Progenitor cell of endocrine pancreas (in vitro differentiated cells): ENCODE measurements at places on chromosomes 7 and 10.

- no peak for DNase-seq
Measured at GRCh38 chr7:47953822-47954221, 5.6 kb upstream of the PKD1L1 start.

- no peak for DNase-seq
Measured at GRCh38 chr7:120259386-120259785, 13.6 kb upstream of the KCND2 start.

DNA sequence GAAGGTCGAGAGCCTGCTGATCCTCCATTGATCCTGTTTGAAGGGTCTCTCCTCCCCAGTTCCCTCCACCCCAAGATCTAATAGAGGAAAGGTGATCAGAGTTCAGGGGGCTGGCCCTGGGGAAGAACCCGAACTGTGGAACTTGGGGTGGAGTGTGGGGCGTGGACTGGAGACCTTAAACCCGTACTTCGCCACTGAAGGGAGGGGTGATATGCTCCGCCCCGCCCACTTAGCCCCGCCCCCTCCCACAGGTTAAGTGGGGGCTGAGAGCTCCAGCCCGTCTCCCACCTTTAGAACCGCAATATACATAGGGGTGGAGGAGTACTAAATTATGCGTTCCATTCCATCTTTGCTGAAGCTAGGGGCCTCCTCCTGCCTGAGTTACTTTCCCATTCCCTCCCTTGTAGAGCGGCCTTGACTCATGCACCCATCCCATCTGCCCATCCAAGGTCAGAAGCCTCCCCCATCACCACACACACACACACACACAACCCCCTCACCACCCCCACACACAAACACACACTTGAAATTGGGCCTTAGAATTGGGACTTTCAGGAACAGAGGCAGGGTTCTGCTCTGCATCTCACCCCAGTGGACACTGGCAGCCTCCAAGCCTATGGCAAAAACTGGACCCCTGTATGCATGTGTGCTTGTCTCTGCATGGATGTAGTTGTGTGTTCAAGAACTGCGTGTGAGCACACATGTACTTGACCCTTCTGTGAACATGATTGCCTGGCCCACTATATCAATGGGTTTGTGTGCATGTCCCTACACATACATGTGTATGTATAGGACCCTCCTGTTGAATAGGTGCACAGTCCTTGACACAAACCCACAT is 991 bp downstream of the SEMA4G start:
- DNase-seq = no peak

GRCh38 chr7:57305192-57305748 is 144.7 kb upstream of the ZNF716 start:
- no peak for DNase-seq

GRCh38 chr7:42274053-42274452 is 37.0 kb upstream of the GLI3 start:
- DNase-seq = no peak

- DNase-seq = no peak
Measured at GRCh38 chr10:13820964-13821337, 234.2 kb downstream of the PRPF18 start.
